ENCODE measurements at places on chromosomes 1 and 21.

- no peak for DNase-seq
Measured at GRCh38 chr1:68301471-68302001, 69.2 kb upstream of the WLS start.

- no peak for DNase-seq
Measured at GRCh38 chr1:44266400-44267344, 53.4 kb downstream of the DMAP1 start.

DNA sequence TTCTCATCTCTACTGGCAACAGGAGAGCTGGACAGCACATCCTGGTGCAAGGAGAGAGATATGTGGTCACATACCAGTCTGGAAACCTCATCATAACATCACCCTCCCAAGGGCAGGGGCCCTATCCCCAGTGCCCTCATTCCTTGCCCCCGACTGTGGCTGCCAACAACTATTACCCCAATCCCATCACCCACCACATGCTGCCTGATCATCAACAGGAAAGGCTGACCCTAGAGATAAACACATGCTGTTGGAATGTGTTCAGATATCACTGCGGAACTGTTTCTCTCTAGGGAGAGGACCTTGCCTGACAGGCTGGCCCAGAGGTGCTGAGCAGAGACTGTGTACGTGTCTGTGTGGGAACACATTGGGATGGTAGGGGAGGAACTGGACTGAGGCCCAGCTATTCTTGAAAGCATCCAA lies 4.5 kb upstream of the INKA2 start:
- DNase-seq: no peak

- no peak for DNase-seq
Measured at GRCh38 chr1:30988045-30988444, 77.5 kb downstream of the PUM1 start.

GRCh38 chr1:208997726-208998312 lies 585.7 kb upstream of the CAMK1G start:
- DNase-seq: no peak

GRCh38 chr1:101241485-101242225 lies 4.8 kb downstream of the S1PR1 start:
- no peak for DNase-seq

DNA sequence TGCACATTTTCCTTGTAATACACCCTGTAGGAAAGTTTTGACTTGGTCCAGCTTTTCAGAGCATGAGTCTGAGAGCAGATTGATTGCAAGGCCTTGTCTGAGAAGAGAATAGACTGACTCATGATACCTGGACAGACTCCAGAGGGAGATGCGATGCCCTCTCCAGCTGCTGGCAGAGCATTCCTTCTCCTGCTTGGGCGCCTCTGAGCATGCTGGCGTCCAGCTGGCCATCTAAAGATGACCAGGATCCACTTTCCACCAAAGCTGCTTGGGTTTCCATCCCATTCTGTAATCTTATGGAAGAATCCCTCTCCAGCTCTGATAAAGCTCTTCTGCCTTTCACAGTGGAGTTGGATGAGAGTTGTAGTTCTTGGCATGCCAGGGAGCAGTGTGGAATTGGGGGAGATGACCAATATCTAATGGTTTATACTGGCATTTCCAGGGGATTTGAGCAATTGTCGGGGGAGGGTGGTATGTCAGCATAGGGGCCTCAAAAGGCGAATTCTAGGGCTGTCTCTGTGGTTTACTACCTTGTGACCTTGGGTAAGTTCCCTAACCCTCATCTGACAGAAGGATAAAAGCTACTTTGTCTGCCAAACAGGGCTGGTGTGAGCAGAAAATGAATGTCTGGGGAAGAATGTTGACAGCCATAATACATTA lies 19.5 kb downstream of the SZRD1 start:
- no peak for DNase-seq

DNA sequence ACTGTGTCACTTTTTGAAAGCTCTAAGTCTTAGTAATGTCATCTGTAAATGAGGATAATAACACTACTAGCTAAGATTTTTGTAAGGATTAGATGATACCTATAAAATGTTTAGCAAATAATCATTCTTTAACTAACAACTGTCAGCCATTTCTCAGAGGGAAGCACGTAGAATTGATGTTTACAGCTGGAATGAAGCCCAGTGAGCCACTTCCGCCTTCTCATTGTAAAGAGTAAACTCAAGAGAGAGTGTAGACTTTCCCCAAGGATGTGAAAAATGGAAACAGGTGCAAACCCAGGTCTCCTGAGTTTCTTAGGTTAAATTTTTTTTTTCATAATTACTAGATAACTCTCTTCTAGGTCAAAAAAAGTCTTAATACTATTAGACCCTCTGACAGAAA lies 4.9 kb downstream of the GREM2 start:
- no peak for DNase-seq

- no peak for DNase-seq
Measured at GRCh38 chr1:196056966-196057365, 551.3 kb downstream of the KCNT2 start.

DNA sequence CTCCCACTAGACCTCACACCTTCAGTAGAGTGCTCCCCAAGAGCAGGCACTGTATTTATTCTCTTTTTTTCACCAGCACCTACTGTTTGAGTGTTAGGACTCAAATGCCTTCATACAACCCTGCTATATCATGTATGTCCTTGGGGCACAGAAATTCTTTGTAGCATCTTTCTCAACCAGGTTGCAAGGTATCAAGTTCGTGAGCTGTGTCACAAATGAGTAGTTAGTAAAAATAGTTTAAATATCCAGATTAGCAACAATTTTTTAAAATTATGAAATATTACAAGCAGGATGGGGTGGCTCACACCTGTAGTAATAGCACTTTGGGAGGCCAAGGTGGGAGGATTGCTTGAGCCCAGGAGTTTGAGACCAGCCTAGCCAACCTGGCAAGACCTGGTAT lies 152.6 kb upstream of the TNR start:
- DNase-seq: no peak

DNA sequence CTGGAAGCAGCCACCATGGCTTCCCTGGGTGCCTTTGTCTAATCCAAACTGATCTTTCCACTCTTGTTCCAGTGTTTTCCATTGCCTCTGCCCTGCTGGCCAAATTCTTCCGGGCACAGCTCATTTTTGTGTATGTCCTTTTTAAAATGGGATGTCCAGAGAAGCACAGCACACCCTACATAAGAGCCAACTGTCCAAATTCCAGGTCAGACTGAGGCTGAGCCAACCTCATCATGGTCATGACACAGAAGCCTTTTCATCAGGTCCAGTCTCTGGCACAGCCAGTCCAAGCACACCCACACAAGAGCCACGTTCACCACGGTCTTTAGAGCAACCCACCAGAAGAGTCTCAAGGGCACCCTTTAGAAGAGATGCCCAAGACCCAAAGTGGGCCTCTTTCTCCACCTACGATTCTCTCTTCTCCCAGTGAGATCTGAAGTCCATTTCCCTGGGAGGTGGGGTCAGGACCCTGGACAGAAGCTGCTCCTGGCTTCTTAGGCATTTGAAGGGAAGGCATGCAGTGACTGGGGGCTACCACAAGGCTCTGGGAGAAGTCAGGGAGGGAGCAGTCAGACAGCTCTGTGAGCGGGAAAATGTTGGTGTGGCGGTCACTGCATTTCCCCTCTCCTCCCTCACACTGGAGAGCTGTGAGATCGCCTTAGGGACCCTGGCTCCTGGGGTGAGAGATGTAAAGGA lies 53.2 kb downstream of the SYT2 start:
- DNase-seq: no peak

DNA sequence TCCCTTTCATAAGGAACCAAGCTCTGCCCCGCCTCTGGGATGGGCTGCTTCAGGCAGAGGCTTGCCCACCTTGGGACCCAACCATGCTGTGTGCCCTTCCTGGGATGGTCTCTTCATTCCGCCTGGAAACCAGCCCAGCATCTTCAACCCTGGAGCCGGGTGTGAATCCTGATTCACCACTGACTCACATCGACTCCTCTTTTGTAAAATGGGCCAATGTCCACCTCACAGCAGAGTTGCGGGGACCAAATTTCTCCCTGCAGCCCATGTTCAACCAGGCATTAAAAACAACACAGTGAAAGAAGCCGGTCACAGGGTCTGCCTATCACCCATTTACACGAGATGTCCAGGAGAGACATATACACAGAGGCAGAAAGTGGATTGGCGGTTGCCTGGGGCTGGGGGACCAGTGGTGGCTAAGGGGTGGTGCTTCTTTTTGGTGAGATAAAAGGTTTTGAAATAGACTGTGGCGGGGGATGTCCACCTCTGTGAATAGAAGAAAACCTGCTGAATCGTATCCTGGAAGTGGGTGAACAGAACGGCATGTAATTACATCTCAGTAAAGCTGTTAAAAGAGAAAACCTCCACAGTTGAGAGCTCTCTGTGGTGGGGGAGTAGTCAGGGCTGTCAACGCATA lies 6.9 kb upstream of the GPR153 start:
- DNase-seq: no peak

GRCh38 chr1:208357644-208358507 lies 113.7 kb upstream of the PLXNA2 start:
- DNase-seq: no peak

- no peak for DNase-seq
Measured at GRCh38 chr21:36211660-36212512, 55.3 kb downstream of the DOP1B start.

DNA sequence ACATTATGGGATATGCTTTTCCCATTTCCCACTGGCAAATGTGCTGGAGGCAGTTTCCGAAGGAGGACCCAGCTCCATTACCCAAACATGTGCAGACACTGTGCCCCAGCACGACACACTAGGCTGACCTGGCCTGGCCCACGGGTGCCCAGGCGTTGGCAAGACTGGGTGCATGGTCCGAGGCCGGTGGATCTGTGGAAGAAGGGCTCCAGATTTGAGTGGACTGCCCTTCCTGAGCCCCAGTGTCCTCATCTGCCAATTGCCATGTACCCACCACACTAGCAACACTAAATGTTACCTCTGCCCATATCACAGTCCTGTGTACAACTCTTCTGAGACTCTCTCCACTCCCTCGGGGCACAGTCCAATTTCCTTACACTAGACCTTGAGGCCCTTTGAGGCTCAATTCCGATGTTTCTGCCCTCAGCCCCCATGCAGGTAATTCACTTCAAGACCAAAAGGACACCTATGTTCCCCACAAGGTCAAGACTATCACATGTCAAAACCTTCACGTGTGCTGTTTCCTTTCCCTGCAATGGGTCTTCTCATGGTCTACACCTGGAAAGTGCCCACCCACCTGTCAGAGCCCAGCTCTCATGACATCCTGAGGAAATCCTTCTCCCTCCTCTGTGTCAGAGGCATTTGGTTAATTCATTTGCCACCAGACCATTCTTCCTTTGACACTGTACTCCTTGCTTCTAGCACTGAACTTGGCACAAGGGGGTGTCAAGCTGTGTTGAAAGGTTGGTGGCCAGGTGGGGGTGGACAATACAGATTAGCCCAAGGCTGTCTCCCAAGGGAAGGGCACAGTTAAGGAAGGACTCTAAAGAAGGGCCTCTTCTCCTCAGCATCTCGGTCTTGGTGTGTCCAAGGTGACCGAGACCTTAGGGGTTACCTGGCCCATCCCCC lies 124.9 kb downstream of the DMRTB1 start:
- no peak for DNase-seq

GRCh38 chr1:19975423-19976193 lies 3.8 kb downstream of the PLA2G2A start:
- DNase-seq: no peak

- DNase-seq: no peak
Measured at GRCh38 chr1:53183095-53183990, 13.3 kb upstream of the CPT2 start.

DNA sequence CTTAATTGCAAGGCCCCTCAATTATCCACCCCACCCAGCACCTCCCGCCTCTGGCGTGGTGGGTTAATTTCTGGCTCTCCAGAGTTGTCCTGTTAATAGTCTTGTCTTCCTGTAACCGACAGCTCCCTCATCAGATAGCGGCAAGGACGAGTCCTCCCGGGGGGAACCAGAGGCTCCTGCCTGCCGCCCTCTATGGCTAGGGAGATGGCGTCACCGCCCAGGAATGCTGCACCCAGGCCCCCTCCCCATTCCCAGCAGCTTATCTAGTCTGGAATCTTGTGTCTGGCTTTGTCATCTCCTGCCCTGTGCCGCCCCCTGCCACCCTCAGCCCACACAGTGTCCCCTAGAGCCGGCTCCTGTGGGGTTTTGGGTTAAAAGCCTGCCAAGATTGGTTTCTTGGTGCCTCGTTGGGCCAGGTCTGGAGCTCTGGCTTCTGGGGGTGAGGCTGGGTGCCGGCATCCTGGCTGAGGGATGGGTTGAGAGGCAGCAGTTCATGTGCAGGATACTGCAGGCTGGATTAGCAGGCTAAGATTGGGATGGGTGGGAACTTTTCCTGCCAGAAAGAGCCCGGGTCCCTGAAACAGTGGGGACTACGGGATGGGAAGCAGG lies 48.8 kb downstream of the EDN2 start:
- DNase-seq: no peak

DNA sequence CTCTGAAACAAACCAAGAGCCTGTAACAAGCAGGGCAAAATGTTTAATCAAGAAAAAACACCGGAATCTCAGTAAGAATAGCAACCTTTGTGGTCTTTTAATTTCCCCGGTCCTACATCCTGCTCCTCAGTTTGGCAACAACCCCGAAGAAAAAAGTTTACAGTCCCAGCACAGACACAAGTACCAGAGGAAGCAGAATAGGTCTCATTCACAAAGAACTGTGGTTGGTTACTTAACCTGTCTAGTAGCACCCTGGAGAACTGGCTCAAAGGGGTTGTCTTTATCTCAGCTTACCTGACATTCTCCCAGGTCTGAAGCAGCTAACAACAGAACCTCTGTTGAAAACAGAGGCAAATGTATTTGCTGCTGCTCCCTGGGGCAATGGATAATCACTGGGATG lies 399.3 kb downstream of the AJAP1 start:
- DNase-seq: no peak

DNA sequence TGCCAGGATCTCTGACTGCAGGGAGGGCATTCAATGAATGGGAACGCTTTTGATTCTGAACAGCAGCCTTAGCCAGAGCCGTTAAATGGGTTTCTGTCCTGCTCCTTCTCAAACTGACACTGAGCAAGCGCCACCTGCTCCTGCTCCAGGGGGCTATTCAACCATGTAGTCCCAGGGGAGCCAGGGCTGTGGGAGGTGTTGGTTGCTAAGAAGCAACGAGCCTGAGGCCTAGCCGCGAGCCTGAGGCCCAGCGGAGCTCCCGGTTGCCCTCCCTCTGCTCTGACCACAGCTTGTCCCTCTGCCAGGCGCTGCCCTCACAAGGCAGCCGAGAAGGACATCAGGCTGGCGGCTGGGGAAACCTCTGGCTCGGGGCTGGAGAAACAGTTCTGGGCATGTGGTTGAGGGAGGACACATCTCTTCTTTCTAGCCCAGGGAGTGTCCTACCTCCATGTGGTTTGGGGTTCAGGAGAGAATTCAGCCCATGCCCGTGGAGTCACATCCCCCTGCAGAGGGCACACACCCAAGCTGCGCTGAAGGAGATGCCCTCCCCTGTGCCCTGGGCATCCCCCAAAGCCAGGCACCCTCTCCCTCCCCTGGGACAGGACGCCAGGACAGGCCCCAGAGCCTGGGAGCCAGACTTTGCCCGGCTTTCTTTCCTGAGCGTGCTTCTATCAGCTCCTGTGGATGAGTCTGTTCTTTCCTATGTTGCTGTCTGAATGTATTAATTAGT lies 18.0 kb downstream of the PCP4 start:
- DNase-seq: no peak

GRCh38 chr1:71054281-71054731 lies 6.7 kb upstream of the PTGER3 start:
- no peak for DNase-seq

All from T-helper 22 cell (primary cell).